Esophagus squamous epithelium (tissue), 5 donors: ENCODE measurements at places on chromosomes 4 and X.

- no peak for DNase-seq
Observed at GRCh38 chr4:8268901-8269534, 536 bp upstream of the HTRA3 start.

GRCh38 chrX:68462653-68463052, 29.4 kb upstream of the OPHN1 start:
- no peak for DNase-seq

- no peak for DNase-seq
Observed at GRCh38 chr4:48687313-48688051, 92.6 kb downstream of the FRYL start.

DNA sequence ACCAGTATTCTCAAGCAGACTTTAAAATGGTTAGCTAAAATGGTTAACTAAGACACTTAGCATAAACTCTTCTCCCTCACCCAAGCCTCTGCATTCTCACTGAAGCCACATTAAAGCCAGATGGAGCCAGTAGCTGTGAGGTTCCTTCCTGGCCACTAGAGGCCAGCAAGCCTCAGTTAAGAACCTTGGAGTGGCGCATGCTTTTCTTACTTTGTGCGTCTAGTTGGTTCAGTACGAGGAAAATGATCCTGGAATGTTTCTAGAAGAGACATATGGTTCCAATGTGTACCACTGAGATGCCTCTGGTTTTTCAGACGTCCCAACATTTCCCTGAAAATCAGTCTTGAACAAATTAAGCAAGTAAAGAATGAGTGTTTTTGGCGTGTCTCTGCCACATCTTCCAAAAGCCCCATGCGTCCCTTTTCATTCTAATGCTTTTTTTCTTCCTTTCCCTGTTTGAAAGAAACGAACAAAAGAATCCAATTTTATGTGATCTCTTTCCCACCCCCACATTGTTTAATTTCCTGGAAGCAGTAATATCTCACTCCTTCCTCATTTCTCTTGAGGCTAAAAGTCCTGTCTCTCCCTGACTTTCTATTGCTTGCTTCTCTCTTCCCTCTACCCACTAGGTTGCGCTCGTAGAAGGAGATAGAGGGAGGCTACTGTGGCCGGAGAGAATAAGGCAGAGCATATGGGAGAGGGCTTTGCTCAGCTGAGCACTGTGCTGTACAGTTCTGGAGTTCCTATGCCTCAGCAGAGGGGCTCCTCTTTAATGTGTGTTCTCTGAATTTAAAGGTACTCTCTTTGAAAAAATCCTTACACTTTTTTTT, 82.9 kb upstream of the TAB3 start:
- no peak for DNase-seq

DNA sequence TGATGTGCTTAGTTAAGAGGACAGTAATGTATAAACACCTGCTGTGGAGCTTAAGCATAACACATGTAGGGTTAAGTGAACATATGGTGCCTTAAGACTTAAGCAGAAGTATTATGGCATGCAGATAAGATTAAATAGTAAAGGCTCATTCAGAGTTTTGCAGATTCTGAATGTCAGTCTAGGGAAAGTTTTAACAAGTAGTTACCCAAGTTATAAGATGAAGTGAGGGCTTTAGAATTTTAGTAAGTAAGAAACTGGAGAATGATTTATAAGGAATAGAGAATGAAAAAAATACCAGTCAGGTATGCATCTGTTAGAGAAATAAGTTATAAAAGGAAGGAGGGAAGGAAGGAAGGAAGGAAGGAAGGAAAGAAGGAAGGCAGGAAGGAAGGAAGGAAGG, 902.1 kb downstream of the TRAM1L1 start:
- DNase-seq: no peak

GRCh38 chr4:36609661-36610060, 328.2 kb downstream of the DTHD1 start:
- no peak for DNase-seq

- DNase-seq: no peak
Observed at GRCh38 chr4:149553959-149554520, 261.6 kb downstream of the IQCM start.

DNA sequence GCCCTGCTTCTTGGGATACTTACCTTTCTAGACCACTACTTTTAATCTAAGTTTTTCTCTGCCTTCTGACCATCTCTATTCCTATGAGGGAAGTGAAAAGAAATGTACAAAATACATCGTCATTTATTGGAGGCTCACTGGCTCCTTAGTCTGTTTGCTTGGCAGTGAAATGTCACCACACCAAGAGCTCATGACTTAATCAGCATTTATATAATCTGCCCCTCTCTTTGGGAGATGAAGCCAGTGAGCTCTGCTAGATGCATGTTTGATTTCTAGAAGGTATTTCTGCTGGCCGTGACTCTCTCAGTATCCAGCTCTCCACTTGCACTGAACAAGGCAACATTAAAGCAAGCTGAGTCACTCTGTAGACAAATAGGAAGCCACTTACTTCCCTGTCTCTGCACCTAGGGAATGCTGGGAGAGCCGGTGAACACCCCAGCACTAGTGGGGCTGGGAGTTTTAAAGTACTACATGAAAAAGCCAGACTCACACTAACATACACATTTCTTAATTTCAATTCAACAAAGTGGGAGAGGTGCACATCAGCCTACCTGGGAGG, 79.1 kb downstream of the MID1IP1 start:
- DNase-seq: no peak

DNA sequence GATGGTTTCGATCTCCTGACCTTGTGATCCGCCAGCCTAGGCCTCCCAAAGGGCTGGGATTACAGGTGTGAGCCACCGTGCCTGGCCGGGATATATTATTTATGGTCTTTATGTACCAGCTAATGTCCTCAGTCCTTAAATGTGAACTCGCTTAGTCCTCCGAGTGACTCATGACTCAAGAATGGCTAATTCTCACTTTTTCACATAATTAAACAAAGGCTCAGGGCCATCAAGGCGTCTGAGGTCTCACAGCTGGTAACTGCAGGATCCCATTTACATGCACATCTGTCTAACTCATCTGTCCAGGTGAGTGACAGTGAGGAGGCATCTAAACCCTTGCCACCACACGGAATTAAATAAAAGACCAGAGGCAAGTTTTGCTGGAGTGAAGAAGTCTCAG, 73.5 kb downstream of the HS3ST1 start:
- no peak for DNase-seq

DNA sequence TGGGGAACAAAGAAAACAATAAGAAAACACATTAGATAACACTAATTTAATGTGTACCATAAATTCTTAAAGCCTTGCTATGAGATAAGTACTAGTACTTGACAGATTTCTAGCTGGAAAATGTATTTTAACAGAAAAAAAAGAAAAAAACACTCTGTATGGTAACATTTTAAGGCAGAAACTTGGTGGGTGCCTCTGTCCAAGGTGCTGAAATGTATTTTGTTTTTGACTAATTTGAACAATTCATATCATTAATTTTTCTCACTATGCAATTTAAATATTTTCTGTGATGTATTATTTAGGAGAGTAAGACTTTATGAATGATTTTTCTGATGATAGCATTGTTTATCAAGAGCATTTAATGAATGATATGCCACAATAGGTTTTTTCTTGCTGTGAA, 107.5 kb downstream of the GABRG1 start:
- DNase-seq: no peak

DNA sequence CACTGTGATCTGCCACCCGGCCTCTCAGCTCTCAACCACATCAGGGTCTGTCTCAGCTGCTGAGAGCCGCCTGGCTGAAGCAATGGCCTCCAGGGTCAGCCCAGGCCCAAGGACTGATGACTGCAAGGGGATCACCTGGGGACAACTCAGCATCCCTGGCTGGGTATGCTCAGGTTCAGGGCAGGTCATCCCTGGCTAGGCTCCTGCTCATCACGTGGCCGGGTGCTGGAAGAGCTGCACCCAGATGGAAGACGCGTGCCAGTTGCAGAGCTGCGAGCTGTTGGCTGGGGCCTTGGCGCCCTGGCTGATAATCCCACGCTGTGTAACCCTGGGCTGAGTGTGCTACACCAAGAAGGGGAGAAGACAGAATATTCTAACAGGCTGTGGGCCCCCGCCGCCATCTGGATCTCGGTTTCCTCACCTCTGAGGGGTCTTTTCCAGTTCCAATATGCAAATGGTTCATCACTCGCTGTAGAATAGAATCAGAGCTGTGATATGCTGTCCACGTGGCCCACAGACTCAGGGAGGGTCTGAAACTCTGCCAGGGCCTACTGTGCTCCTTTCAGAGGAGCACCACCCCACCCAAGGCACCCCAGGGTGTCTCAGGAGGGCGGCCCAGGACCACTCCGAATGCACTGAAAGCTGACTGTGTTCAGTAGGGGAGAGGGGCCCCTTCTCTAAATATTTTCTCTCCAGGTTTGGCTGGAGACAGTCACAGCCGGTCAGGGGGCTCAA, 338.8 kb downstream of the BCOR start:
- DNase-seq: no peak

GRCh38 chrX:78333521-78333920, 6.1 kb upstream of the CYSLTR1 start:
- DNase-seq: no peak

- no peak for DNase-seq
Observed at GRCh38 chrX:12505127-12505526, 286.1 kb upstream of the PRPS2 start.

- DNase-seq: no peak
Observed at GRCh38 chrX:116276261-116276660, 105.7 kb downstream of the AGTR2 start.

DNA sequence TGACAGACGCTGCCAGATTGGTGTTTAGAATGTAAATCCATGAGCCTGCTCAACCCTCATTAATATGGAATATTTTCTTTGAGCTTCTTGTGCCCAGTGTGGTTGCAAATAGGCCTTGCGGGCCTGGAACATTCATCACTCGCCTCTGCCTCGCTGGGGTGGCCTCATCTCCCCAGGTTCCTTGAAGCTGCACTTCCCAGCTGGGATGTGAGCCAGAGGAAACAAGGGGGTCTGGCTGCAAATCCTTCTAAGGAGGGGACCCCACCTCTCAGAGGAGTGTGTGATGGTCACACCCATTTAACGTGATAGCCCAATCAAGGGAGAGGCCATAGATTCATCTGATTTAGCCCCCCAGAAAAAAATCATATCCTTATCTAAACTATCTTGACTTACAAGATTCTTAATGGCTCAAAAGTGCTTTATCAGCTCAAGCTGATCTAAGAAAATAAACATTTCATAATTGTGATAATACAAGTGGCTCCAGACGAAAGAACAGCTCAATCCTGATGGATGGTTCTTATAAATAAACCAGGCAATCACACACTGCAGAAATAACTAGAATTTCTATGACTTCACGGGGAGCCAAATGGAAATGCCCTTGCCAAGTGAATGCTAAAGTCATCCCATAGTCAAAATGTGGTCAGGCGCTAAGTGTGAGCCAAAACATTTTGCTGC, 189.9 kb downstream of the PTTG2 start:
- DNase-seq: no peak

- no peak for DNase-seq
Observed at GRCh38 chr4:102343964-102344519, 1.2 kb downstream of the SLC39A8 start.

- peak; percentile 13 for DNase-seq
Observed at GRCh38 chrX:120308959-120309872, 2.0 kb downstream of the TMEM255A start.

- no peak for DNase-seq
Observed at GRCh38 chr4:69126024-69126423, 29.8 kb downstream of the UGT2B7 start.

GRCh38 chr4:55745014-55745413, 74.6 kb upstream of the EXOC1L start:
- DNase-seq: no peak

DNA sequence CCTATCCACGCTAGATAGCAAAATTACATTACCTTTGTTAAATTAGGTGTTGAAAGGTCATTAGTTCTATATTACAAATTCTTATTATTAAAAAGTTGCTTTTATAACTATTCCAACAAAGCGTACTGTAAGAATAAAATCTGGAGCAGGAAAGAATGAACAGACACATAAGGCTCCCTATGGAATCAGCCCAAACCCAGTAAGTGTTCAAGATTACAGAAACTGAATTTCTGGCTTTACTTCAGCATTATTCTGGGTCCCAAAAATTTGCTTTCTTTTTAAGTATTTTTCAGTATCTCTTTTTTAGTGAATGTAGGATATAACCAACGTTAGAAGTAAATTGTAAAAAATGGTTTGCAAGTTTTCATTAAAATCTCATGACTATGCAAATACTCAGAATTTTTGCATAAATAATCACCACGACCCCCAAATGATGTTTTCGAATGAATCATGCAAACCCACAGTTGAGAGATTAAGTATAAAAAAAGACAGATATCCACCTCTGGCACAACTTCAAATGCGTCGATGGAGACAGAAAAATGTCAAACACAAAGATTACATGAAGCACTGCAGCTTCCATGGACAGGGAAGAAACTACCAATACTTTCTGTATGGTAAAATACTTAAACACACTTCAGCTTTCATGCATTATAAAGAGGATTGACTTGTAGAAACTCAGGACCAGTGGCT, 238.5 kb downstream of the RASL11B start:
- no peak for DNase-seq

GRCh38 chrX:133364865-133365264, 50.4 kb downstream of the GPC4 start:
- DNase-seq: no peak

GRCh38 chrX:150200820-150201287, 162.3 kb upstream of the MAMLD1 start:
- no peak for DNase-seq

DNA sequence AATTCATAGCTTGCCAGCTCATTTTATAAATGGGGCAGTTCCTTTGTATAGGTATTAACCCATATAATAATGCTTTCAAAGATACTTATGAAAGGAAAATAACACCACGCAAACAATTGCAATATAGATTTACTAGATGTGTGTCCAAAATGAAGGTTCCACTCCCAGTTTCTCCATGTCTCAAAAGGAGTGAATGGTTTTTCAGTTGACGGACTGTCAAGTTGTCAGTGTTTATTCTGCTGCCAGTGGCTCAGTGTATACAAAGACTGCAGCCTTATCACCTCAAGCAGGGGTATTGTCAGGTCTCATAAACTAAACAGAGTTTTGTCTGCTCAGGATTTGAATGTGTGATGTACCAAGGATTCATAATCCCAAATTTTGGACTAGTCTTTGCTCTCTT, 585.3 kb upstream of the ATOH1 start:
- DNase-seq: no peak

GRCh38 chr4:178462710-178463109, 1020.5 kb upstream of the AGA start:
- DNase-seq: no peak

DNA sequence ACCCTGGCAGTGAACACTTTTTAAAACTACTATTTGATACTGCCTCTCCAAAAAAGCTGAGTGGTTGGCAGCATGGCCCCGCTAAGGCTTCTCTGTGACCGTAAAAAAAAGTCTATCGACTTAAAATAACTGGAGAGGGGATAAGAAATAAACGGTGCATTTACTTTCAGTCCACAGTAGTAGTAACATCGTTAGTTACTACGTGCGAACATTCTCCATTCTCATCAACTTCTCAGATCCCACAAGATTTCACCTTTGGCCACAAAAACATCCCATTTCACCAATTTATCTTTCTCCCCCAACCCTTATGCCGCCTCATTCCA, 524 bp upstream of the EXOSC9 start:
- DNase-seq: no peak

- no peak for DNase-seq
Observed at GRCh38 chr4:176883108-176883550, 90.4 kb upstream of the VEGFC start.

GRCh38 chr4:111720866-111721265, 424.4 kb upstream of the FAM241A start:
- no peak for DNase-seq
